Esophagus mucosa (tissue), 1 donor: ENCODE measurements at places on chromosomes 12 and 14. TPM values are rescaled to one million over a fixed set of nuclear protein-coding genes. Genes with fewer than 3 reads are reported as not detected.

GPRC5D gene
- not detected for total RNA-seq

RERG gene
- total RNA-seq: 1.9 TPM

CCDC184 gene
- total RNA-seq: 0.20 TPM

TRIAP1 gene
- 22.4 TPM for total RNA-seq

INTS13 gene
- 20.2 TPM for total RNA-seq

VPS33A gene
- total RNA-seq: 10.7 TPM

OTOGL gene
- total RNA-seq: 0.04 TPM

PTPRO gene
- 0.08 TPM for total RNA-seq

MAP1LC3B2 gene
- 2.3 TPM for total RNA-seq

KRT2 gene
- not detected for total RNA-seq

EFS gene
- total RNA-seq: 27.6 TPM

SLC25A21 gene
- total RNA-seq: 0.80 TPM

CD63 gene
- total RNA-seq: 253 TPM

ZFHX2 gene
- 0.44 TPM for total RNA-seq

BCAT1 gene
- 8.9 TPM for total RNA-seq

COCH gene
- 0.12 TPM for total RNA-seq

RARG gene
- total RNA-seq: 168 TPM

PTGER2 gene
- 0.40 TPM for total RNA-seq

DAO gene
- not detected for total RNA-seq

SERPINA12 gene
- total RNA-seq: not detected

RGS6 gene
- total RNA-seq: 0.52 TPM

GRIP1 gene
- total RNA-seq: 20.1 TPM

SMOC1 gene
- total RNA-seq: 0.12 TPM

LHX5 gene
- not detected for total RNA-seq

FAM181A gene
- not detected for total RNA-seq

CISTR gene
- total RNA-seq: not detected

PRPH gene
- total RNA-seq: 0.64 TPM

PLD4 gene
- 0.80 TPM for total RNA-seq

INSM2 gene
- total RNA-seq: not detected

SLC7A8 gene
- 51.1 TPM for total RNA-seq

CLEC1B gene
- not detected for total RNA-seq

SYCP3 gene
- total RNA-seq: 0.12 TPM

HPD gene
- total RNA-seq: 0.28 TPM

ANO2 gene
- 2.0 TPM for total RNA-seq

RASAL1 gene
- total RNA-seq: 53.1 TPM

TEDC1 gene
- 8.9 TPM for total RNA-seq

PLEKHD1 gene
- total RNA-seq: not detected

SMCO2 gene
- 0.76 TPM for total RNA-seq

SLC41A2 gene
- 1.3 TPM for total RNA-seq

ZNF891 gene
- 0.64 TPM for total RNA-seq

KRT80 gene
- total RNA-seq: 17.9 TPM

ACOT6 gene
- not detected for total RNA-seq

PITPNM2 gene
- 8.3 TPM for total RNA-seq

BCL11B gene
- 10.6 TPM for total RNA-seq

KCNC2 gene
- total RNA-seq: not detected
